ENCODE measurements at places on chromosomes 11 and 22.
A peak's percentile ranks its signal among the peaks of the same experiment; 100 is the strongest.

GRCh38 chr11:90722552-90723190 lies 499.8 kb upstream of the CHORDC1 start:
- peak; percentile 54 for DNase-seq

DNA sequence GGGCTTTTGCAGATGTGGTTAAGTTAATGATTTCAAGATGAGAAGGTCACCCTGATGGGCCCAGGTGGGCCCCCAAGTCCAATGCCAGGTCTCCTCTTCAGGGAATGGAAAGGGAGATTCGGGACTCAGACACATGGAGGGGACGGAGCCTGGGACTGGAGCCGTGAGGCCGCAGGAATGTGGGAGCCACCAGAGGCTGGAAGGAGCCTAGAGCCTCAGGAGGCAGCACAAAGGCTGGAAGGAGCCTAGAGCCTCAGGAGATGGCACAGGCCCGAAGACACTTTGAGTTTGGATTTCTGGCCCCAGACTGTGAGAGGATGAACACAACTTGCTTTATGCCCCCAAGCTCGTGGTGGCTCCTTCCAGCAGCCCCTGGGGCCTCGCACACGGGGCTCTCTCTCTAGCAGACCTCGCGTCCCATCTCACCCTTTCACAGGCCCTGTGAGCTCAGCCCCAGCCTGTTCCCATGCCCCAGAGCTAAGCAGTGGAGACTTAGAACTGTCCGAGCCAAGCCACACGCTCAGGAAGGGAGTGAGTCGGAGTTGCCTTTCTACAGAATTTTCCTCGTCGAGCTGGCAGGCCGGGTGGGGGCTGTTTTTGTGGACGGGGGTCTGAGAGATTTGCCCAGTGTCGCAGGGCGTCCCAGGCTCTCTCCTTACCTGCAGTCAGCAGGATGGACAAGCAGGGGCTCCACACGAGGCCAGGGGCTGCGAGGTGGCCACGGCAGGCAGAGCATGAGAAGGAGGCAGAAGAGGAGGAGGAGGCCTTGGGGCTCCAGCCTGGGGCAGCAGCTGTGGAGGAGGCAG lies 937.6 kb downstream of the BRD1 start:
- no peak for DNase-seq

DNA sequence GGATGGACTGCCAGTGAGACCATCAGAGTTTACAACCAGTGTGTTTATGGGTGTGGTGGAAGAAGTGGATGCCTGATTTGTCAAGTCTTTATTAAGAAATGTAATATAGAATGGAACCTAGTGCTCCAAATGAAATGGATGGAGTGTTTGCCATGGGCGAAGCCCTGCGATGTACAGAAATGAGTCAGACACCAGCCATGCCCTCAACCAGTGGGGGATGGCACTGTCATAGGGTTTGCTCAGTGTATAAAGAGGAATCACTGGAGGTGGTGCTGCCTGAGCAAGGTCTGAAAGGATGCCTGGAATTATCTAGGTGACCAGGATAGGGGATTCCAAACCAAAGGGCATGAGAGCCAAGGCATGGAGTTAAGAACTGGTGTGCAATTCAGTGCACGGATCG lies 120.9 kb upstream of the MTNR1B start:
- no peak for DNase-seq

DNA sequence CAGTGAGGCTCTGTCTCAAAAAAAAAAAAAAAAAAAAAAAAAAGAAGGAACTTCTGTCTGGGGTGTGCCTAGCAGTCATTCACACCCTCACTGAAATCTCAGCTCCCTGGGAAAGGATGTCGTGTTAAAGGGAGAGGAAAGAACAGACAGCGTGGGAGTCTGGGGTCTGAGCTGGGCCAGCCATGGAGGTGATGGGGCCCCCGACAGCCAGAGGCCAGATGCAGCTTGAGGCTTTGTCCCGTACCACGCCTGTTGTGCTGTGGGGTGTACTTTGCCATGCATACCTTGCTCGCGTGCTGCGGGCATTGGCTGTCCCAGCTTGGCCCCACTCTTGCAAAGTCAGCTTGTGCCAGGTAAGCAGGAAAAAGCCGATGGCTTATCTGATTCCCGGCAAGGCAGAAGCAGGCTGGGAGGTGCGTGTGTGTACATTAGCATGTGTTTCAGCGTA lies 4.6 kb downstream of the SYT12 start:
- no peak for DNase-seq

GRCh38 chr22:28600546-28601143 lies 79.0 kb downstream of the TTC28 start:
- DNase-seq, result peak; percentile 82

DNA sequence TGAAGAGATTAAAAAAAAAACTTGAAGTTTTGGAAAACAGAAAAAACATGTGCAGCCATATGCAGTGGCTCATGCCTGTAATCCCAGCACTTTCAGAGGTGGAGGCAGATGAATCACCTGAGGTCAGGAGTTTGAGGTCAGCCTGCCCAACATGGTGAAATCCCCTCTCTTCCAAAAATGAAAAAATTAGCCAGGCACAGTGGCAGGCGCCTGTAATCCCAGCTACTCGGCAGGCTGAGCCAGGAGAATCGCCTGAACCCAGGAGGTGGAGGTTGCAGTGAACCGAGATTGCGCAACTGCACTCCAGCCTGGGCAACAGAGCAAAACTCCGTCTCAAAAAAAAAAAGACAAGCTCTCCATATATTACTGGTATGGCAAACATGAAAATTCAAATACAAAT lies 7.6 kb downstream of the DLG2 start:
- DNase-seq, result peak; percentile 4

DNA sequence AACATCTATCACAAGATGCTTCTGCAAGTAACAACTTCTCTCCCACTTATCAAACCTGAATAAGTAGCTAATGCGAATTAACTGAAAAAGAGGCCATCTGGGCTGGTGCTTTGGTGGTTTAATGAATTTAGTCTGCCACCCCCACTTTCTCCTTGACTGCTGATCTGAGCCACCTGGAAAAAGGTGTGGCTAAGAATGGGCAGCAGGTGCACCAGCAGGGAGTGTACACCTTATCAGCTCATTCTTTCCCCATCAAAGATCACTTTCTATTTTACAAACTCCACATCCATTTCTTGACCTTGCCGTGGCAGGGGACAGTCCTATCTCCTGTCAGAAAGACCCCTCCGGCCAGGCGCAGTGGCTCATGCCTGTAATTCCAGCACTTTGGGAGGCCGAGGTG lies 6.5 kb downstream of the RFPL3 start:
- no peak for DNase-seq

DNA sequence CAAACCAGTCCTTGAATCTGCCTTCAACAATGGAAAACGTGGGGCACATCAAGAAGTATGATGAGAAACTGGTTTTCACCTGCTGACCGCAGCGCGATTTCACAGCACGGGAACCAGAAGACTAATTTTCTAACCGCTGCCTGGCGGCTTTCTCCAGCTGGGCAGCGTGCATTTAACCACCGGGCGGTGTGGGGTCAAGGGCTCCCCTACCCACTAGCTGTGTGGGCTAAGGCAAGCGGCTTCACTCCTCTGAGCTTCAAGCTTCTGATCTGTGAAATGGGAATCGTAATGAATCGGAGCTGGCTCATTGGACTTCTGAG lies 4.2 kb downstream of the SHANK2 start:
- no peak for DNase-seq

GRCh38 chr11:78289552-78290292 lies 101.0 kb downstream of the USP35 start:
- no peak for DNase-seq

- no peak for DNase-seq
Measured at GRCh38 chr11:47591764-47592163, 2.4 kb downstream of the C1QTNF4 start.

- no peak for DNase-seq
Measured at GRCh38 chr11:69956669-69957190, 121.4 kb upstream of the ANO1 start.

- DNase-seq, result no peak
Measured at GRCh38 chr11:92154611-92155010, 70.0 kb upstream of the FAT3 start.

GRCh38 chr11:34483106-34483874 lies 30.3 kb downstream of the ELF5 start:
- DNase-seq, result no peak

DNA sequence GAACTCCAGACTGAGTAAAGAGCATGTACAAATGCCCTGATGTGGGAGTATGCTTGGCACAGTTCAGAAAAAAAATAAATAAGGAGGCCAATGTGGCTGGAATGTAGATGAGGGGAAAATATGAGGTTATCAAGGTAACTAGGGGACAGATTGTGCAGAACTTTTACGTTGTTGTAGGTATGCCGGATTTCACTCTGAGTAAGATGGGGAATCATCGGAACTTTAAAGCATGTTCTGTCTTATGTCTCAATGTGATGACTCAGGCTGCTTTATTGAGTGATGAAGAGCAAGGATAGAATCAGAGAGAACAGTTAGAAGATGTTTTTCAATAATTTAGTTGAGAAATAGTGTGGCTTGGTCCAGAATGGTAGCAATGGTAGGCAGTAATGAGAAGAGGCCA lies 130.4 kb downstream of the C11orf87 start:
- peak; percentile 41 for DNase-seq

DNA sequence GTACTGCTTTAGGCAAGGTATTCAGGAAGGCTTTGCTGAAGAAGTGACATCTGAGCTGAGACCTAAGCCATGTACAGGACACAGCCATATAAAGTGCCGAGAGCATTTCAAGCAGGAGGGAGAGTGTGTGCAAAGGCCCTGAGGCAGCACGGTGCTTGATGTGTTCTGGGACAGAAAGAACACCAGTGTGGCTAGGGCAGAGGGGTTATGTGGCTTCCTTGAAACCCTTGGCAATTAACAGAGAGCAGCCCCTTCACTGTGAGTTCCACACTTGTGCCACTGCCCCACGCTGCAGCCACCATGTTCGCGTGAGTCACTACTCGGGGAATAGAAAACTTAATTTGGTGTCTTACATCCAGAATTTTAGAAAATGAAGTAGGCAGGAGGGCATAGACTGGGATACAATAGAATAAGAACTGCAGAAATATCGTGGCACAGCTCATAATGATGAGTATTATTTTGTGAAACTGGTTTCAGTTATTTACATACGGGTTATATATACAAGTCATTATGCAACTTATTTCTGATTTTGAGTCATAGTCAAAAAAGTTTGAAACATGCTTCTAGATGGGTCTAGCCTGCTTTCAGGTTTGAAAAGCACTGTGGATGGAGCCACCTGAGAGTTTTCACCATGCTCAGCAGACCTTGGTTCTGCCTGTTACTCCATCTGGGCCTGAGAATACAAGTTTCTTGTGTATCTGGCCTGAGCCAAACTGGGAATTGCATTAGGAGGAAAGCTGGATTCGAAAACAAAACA lies 11.8 kb downstream of the IL10RA start:
- no peak for DNase-seq

- DNase-seq, result peak; percentile 68
Measured at GRCh38 chr11:131748151-131749050, 378.0 kb downstream of the NTM start.

DNA sequence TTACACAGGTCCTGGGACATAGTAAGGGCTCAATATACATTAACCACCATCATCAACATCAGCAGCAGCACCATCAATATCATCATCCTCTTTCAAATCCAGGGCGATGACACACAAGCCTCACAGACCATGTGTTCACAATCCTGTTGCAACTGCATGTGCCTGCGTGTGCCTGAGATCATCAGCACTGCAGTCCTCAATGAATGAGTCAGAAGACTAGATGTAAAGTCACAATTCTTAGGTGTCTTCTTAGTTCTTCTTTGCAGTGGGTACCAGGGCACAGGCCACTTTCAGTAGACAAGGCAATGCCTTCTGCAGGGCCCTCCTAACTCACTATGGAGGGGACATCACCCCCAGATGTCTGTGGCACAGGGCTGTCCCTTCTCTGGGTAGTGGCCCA lies 111.1 kb downstream of the MYO18B start:
- DNase-seq, result no peak

GRCh38 chr11:58493676-58494075 lies 14.2 kb downstream of the OR5B21 start:
- peak; percentile 8 for DNase-seq

DNA sequence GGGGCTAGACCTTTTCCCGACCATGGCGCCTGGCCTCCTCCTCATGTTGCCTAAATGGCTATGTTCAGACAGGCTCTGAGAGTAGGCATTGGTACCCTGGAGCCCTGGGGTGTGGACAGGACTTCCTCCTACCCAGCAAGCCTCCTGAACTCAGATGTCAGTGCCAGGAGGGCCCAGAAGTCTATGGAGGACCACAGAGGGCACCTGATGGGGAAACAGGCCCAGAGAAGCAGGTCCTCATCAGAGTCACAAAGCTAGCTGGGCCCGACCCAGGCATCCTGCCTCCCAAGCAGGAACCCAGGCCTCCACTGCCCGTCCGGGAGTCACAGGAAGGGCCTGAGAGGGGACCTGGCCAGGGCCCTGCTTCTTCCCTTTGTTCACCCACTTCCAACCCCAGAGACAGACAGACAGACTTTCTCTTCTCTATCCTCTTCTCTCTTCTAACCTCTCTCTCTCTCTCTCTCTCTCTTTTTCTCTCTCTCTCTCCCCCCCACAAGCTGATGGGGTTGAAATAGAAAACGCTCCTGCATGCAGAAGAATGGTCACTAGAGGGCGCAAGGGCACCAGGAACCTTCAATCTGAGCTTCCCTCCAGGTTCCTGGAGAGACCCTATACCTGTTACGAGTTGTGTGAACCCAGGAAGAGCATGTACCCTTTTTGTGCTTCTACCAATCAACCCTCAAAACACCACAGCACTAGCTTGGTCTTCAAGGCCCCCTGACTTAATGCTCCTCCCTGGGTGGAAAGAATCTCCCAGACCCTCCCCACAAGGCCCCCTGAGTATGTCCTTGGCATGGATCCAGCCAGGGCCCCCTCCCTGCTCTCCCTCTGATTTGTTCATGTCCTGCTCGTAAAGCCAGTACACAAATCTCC lies 27.1 kb downstream of the ARAP1 start:
- peak; percentile 71 for DNase-seq

- peak; percentile 18 for DNase-seq
Measured at GRCh38 chr11:67416416-67417335, 1.2 kb downstream of the CARNS1 start.

GRCh38 chr11:102994105-102994504 lies 38.6 kb upstream of the MMP13 start:
- DNase-seq, result peak; percentile 88

DNA sequence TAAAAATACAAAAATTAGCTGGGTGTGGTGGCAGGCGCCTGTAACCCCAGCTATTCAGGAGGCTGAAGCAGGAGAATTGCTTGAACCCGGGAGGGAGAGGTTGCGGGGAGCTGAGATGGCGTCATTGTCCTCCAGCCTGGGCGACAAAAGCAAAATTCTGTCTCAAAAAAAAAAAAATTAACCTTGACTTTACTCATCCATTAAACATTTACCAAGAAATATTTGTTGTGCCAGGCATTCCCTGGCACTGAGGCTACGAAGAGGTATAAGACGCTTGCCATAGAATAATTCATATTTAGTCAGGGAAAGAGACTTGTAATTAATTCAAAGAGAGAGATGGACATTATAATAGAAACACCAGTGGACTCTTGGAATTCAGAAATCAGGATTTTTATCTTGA lies 13.2 kb upstream of the PAFAH1B2 start:
- DNase-seq, result no peak

- no peak for DNase-seq
Measured at GRCh38 chr11:127037596-127037995, 37.0 kb upstream of the KIRREL3 start.
